Motor neuron (in vitro differentiated cells): ENCODE measurements at places on chromosomes 13 and 19. TPM values are rescaled to one million over a fixed set of nuclear protein-coding genes. Genes with fewer than 3 reads are reported as not detected.
A peak's percentile ranks its signal among the peaks of the same experiment; 100 is the strongest.

- ATAC-seq, result no peak
These were observed 376.4 kb downstream of the FGF9 start for GRCh38 chr13:22047082-22047784.

The NLRP9 gene
- not detected in 2 replicates for total RNA-seq

The DAND5 gene
- 0.42 TPM in 1 of 2 replicates, not detected in the other for total RNA-seq

- ATAC-seq, result peak; percentile 82
These were observed 64.3 kb downstream of the RASL11A start for GRCh38 chr13:27334774-27335435.

- ATAC-seq, result peak; percentile 90
These were observed at the start of gene CEBPG for GRCh38 chr19:33373453-33374235. Gene CEBPG (plus strand): TSS chr19:33373709. CDS start chr19:33379240, 5,531 bp downstream.

DNA sequence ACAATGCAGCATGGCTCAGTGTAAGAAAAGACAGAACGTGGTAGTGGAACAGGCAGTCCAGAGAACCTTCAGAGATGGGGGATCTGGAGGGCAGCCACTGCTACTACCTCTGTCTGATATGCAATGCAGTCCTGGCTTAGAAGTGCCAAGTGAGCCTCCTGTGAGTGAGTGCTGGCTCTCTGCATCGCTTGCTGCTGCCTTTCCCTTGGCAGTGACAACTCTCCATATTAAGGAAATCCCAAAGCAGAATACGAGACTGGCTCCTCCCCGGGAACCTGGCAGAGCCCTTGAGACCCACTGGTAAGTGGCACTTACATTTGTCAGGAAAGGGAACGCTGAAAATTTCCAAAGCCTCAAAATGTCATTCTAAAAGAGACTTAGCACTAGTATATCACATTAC is 7.5 kb downstream of the DOCK9 start:
- no peak for ATAC-seq

The KASH5 gene
- total RNA-seq, result 0.27 and 1.1 TPM in 2 replicates

The FXYD1 gene
- total RNA-seq, result 4.4 and 7.2 TPM in 2 replicates

The ZNF154 gene
- 2.2 and 4.8 TPM in 2 replicates for total RNA-seq

DNA sequence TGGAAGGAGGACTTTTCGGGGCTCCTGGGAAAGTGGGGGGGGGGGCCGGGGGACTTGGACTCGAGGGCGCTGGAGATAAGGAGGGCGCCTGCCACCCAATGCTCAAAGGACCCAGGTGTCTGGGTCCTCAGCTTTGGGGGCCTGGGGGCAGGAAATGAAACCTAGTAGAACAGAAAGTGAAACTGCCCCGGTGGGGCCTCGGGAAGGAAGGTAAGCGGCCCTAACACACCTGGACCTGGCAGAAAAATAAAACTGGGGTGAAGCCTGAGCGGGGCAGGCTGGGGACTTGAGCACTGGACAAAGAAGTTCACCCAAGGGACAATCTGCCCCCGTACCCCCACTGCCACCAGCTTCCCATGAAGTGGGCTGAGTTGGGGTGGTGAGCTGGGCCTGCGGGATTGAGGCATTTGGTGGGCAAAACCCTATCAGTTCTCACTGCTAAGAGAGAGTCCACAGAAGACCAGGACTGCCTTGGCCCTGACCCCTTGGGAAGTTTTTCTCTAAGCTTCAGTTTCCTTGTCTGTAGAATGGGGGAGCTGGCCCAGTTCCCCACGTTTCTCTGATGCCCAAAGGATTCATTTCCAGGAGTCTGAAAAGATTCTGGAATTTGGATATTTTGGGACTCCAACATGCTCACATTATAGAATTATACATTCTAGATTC is 2.3 kb downstream of the PRKD2 start:
- ATAC-seq, result peak; percentile 2

- ATAC-seq, result no peak
These were observed 1.2 kb downstream of the HAUS8 start for GRCh38 chr19:17073869-17074633.

DNA sequence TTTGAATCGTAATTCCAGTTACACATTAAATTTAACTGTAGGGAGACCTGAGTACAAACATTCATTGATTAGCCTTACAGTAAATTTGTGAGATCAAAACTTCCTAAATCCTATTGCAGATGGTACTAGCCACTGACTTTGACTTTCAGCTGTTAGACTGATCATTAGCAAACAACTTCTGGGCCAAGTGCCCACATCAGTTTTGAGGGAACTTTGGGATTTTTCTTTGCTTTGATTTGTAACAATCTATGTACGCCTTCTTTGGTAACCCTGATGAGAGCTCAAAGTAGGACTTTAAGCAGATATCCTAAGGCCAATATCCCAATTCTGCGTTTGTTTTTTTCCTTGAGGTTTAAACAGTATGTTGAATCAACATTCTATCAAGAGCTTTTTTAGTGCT is 131.5 kb downstream of the DLEU7 start:
- no peak for ATAC-seq

DNA sequence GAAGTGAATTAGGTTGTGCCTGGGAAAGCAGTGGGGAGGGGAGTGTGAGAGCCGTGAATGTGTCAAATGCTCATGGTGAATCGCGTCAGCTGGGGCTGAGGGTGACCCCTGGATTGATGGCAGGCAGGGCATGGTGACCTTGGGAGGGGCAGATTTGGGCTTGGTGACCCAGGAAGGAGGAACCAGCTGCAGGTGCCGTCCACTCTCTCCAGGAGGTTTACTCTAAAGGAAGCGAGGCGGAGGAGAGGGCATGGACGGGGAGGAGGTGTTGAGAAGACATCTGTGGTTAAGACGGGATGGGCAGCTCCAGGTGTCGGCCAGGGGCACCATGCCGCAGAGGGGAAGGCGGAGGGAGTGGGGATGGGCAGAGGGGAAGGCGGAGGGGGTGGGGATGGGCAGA is 28.7 kb downstream of the TMEM255B start:
- no peak for ATAC-seq

The SEMA6B gene
- 1.3 and 1.9 TPM in 2 replicates for total RNA-seq

GRCh38 chr13:102182170-102182569 is 219.7 kb downstream of the FGF14 start:
- ATAC-seq, result no peak

GRCh38 chr19:38912600-38913514 is 871 bp upstream of the CCER2 start:
- no peak for ATAC-seq

The SULT2A1 gene
- total RNA-seq, result 0.10 TPM in 1 of 2 replicates, not detected in the other
